ENCODE measurements at places on chromosomes 12 and 14. TPM values are rescaled to one million over a fixed set of nuclear protein-coding genes. Genes with fewer than 3 reads are reported as not detected.

Gene C14orf180
- 1.1 TPM for total RNA-seq

Gene PLA2G1B
- not detected for total RNA-seq

Gene TMEM132C
- total RNA-seq, result not detected

Gene ADCY6
- 109 TPM for total RNA-seq

Gene ZFYVE1
- total RNA-seq, result 31.6 TPM

GRCh38 chr12:102430661-102431060 lies 49.7 kb downstream of the IGF1 start:
- no peaks in the 10 kb centered on the region for H3K27me3 ChIP-seq
- no peak overlapping the region for H3K4me3 ChIP-seq
- DNase-seq, result no peak
- no peaks in the 10 kb centered on the region for H3K36me3 ChIP-seq

- H3K36me3 ChIP-seq, result no peaks in the 10 kb centered on the region
- no peak for DNase-seq
- no peak overlapping the region for H3K4me3 ChIP-seq
- peaks cover 7% of the 10 kb centered on the region for H3K27me3 ChIP-seq
- H3K4me1 ChIP-seq, result no peaks in the 10 kb centered on the region
These were observed 5.1 kb upstream of the STXBP6 start for GRCh38 chr14:25055005-25055404.

- H3K4me1 ChIP-seq, result peaks cover 12% of the 10 kb centered on the region
- no peak overlapping the region for H3K4me3 ChIP-seq
- no peaks in the 10 kb centered on the region for H3K36me3 ChIP-seq
- H3K27me3 ChIP-seq, result no peaks in the 10 kb centered on the region
These were observed 3.6 kb upstream of the SSTR1 start for GRCh38 chr14:38203929-38204718.

- H3K27me3 ChIP-seq, result no peaks in the 10 kb centered on the region
- H3K36me3 ChIP-seq, result no peaks in the 10 kb centered on the region
- no peak for DNase-seq
- no peaks in the 10 kb centered on the region for H3K4me1 ChIP-seq
These were observed 25.9 kb upstream of the STAB2 start for GRCh38 chr12:103561174-103561573.

GRCh38 chr14:39265806-39266524 lies 32.2 kb downstream of the MIA2 start:
- H3K27ac ChIP-seq, result peak overlapping the region; percentile 96
- no peaks in the 10 kb centered on the region for H3K27me3 ChIP-seq
- peak overlapping the region; percentile 89 for H3K4me3 ChIP-seq
- H3K36me3 ChIP-seq, result no peaks in the 10 kb centered on the region
- H3K4me1 ChIP-seq, result peaks cover 39% of the 10 kb centered on the region
- DNase-seq, result no peak

DNA sequence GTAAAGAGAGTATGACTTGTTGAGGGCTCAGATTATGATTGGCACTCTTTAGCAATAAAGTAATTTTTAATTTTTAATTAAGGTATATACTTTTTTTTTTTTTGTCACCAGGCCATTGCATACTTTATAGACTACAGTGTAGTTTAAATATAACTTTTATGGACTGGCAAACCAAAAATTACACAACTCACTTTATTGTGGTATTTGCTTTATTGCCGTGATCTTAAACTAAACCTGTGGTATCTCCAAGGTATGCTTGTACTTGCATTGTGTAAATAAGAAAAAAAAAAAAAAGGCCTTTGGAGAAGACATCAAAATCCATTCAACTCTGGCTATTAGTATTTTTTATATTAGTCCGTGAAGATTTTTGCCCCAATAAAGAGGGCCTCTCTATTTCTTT lies 646.7 kb upstream of the FOXG1 start:
- H3K4me3 ChIP-seq, result no peak overlapping the region
- no peaks in the 10 kb centered on the region for H3K27me3 ChIP-seq
- no peaks in the 10 kb centered on the region for H3K4me1 ChIP-seq
- no peak overlapping the region for H3K27ac ChIP-seq
- H3K36me3 ChIP-seq, result no peaks in the 10 kb centered on the region

DNA sequence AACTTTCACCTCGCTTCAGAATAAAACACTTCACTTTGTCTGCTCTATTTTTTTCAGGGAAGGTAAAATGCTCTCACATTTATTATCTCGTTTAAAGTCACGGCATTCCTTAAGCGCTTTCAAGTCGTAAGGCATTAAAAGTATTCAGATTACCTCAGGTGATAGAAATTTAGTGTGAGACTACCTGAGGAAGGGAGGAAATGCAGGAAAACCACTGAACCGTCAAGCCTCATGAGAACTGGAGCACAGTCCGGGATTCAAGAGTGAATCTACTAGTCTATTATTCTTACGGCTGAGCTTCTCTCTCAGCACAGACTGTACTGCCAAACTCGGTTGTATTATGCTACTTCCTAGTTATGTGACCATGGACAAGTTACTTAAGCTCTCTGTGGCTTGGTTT lies 8.3 kb upstream of the PPFIBP1 start:
- H3K27me3 ChIP-seq, result no peaks in the 10 kb centered on the region
- peak overlapping the region; percentile 23 for H3K4me3 ChIP-seq
- no peaks in the 10 kb centered on the region for H3K36me3 ChIP-seq
- peaks cover 19% of the 10 kb centered on the region for H3K4me1 ChIP-seq

GRCh38 chr12:71057330-71057729 lies 100.5 kb downstream of the TSPAN8 start:
- DNase-seq, result no peak
- no peak overlapping the region for H3K4me3 ChIP-seq
- no peaks in the 10 kb centered on the region for H3K36me3 ChIP-seq
- no peak overlapping the region for H3K27ac ChIP-seq

- no peaks in the 10 kb centered on the region for H3K27me3 ChIP-seq
- no peak overlapping the region for H3K27ac ChIP-seq
- H3K36me3 ChIP-seq, result no peaks in the 10 kb centered on the region
- no peaks in the 10 kb centered on the region for H3K4me1 ChIP-seq
These were observed 7.2 kb downstream of the KLHL33 start for GRCh38 chr14:20428802-20429201.

GRCh38 chr14:53389202-53389601 lies 236.1 kb upstream of the DDHD1 start:
- no peak overlapping the region for H3K27ac ChIP-seq
- no peak overlapping the region for H3K4me3 ChIP-seq
- DNase-seq, result no peak
- H3K4me1 ChIP-seq, result no peaks in the 10 kb centered on the region
- no peaks in the 10 kb centered on the region for H3K36me3 ChIP-seq

GRCh38 chr14:52949711-52950409 lies 990 bp downstream of the FERMT2 start:
- no peak for DNase-seq
- peak overlapping the region; percentile 94 for H3K4me3 ChIP-seq
- H3K27me3 ChIP-seq, result no peaks in the 10 kb centered on the region
- H3K27ac ChIP-seq, result peak overlapping the region; percentile 99
- no peaks in the 10 kb centered on the region for H3K36me3 ChIP-seq

- DNase-seq, result no peak
- H3K36me3 ChIP-seq, result no peaks in the 10 kb centered on the region
- H3K4me3 ChIP-seq, result no peak overlapping the region
- no peaks in the 10 kb centered on the region for H3K4me1 ChIP-seq
- no peaks in the 10 kb centered on the region for H3K27me3 ChIP-seq
- H3K27ac ChIP-seq, result no peak overlapping the region
These were observed 384.3 kb downstream of the ADAMTS20 start for GRCh38 chr12:43167691-43168090.

GRCh38 chr14:24430143-24430681 lies 458 bp downstream of the KHNYN start:
- no peak for DNase-seq
- no peaks in the 10 kb centered on the region for H3K27me3 ChIP-seq
- H3K36me3 ChIP-seq, result peaks cover 18% of the 10 kb centered on the region
- peak overlapping the region; percentile 83 for H3K4me3 ChIP-seq
- H3K4me1 ChIP-seq, result peaks cover 17% of the 10 kb centered on the region

DNA sequence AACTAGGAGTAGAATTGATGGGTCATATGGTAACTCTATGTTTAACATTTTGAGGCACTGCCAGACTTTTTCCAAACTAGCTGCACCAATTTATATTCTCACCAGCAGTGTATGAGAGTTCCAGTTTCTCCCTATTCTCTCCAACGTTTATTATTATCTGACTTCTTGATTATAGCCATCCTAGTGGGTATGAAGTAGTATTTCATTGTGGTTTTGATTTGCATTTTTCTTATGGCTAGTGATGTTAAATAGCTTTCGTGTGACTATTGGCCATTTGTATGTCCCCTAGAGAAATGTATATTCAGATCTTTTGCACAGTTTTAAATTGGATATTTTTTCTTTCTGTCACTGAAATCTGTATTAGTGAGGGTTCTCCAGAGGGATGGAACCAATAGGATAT lies 37.8 kb downstream of the HELB start:
- H3K4me3 ChIP-seq, result no peak overlapping the region
- H3K4me1 ChIP-seq, result no peaks in the 10 kb centered on the region
- no peak overlapping the region for H3K27ac ChIP-seq
- H3K36me3 ChIP-seq, result peaks cover 23% of the 10 kb centered on the region
- H3K27me3 ChIP-seq, result no peaks in the 10 kb centered on the region
- no peak for DNase-seq

Measured in thoracic aorta (tissue), 2 donors.